Cortex of kidney (tissue), 1 donor: ENCODE measurements at places on chromosomes 12 and 14.

DNA sequence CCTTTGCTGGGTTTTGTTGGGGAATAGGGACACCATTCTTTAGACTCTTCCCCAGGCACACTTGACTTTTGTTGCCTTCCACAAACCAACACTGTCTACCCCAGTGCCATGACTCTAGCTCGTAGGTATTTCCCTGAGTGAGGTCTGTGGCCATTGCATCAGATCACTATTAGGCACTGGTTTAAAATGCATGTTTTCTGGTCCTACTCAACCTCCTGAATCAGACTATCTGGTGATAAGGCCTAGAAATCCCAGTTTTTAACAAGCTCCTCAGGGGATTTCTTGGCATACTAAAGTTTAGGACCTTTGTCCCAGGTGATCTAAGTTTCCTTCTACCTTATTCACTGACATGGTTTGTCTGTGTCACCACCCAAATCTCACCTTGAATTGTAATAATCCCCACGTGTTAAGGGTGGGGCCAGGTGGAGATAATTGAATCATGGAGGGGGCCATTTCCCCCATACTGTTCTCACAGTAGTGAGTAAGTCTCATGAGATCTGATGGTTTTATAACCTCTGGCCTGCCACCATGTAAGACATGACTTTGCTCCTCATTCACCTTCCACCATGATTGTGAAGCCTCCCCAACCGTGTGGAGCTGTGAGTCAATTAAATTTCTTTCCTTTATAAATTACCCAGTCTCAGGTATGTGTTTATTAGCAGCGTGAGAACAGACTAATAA is 87.8 kb upstream of the PSMC1 start:
- no peak for DNase-seq

GRCh38 chr12:94225947-94226630 is 77.7 kb downstream of the PLXNC1 start:
- no peak for DNase-seq

DNA sequence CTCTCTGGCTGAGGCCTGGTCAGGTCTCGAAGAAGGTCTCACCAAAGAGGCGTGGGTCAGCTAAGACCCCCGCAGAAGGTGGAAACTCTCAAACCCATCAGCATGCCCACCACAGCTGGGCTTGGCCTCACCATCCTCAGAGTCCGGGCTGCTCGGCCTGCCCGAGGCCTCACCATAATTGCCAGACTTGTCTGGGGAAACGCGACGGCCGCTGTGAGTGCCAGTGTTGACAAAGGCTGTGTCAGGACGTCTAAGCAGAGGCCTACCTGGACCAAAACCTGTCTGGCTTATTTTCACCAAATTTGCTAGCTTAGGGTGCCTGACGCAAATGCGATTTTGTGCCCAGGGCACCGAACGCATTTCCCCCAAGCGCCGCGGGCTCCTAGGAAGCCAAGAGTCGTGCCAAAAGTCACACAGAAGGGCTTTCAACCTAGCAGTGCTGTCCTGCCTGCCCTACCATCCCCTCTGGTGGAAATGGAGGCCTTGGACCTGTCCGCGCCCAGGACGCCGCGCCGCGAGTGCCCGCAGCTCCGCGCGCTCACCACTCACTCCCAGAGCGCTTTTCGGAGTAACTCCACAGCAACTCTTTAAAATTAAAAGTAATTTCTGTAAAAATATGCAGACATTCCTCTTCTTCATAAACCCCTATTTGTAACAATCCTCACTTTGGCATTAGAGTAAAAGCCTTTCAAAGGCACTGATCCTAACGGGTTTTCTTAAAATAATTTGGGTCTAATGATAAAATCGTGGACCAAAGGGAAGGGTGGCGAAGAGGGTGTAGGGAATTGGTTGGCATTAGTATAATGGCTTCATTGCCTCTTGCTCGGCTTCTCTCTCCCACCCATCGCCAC is 1.2 kb upstream of the ALX1 start:
- DNase-seq = no peak

DNA sequence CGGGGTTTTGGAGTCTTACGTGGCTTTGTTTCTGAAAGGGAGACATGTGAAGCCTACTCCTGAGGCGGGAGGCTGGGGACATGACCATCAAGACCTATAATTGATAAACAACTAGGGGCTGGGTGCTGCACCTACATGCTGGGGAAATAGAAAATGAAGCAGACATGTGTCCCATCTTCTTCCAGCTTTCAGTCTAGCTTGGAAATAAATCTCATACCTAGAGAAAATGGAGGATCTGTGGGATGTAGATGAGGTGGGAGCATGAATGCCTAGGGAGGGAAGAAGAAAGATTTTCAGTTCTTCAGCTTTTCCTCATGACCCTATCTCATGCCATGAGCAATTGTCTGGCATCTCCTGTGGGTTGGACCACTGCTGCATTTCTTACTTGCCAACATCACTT is 22.1 kb downstream of the EMP1 start:
- no peak for DNase-seq

- no peak for DNase-seq
Observed at GRCh38 chr12:57166971-57167371, 19.6 kb upstream of the LRP1-AS start.

GRCh38 chr12:53187145-53187899 is 6.6 kb upstream of the CSAD start:
- no peak for DNase-seq

DNA sequence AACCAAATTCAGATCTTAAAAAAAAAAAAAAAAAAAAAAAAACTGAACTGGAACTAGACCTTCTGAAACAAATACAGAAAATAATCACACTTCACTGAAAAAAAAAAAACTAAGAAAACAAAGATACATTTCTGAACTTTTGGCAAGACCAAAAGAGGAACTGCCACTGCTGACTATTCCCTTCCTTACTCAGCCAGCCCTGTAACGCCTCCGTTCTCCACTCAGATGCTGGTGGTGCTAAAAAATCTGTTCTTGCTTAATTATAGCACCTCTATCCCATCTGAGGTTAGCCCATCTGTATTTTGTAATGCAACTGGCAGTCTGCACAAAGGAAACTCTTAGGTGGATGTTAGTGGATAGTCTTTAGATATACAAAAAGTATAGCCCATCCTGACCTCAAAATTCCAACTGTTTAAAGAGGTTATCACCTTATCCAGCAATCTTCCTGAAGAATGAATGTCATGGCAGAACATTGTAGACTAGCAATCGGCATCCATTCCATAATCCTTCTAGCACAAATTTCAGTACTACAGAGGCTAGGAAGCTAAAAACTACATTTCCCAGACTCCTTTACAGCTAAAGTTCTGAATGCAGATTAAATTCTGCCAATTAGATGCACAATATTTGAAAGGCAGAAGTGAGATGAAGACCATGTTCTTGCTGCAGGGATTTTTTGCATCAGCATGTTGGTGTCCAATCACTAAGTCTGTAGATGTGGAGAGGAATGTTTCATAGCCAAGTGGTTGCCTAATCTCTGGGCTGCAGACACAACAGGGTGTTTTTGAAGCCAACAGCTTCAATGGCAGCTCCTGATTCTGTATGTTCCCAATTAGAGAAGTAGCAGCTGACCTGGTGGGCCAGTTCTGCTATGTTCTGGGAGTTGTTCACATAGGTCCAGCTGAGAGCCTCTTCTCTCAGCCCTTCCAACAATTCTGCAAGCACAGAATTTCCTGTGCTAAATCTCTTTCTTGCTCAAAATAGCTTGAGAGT is 5.7 kb downstream of the MAP3K9 start:
- DNase-seq = no peak

- DNase-seq = no peak
Observed at GRCh38 chr12:1801303-1801975, 18.9 kb upstream of the LRTM2 start.

DNA sequence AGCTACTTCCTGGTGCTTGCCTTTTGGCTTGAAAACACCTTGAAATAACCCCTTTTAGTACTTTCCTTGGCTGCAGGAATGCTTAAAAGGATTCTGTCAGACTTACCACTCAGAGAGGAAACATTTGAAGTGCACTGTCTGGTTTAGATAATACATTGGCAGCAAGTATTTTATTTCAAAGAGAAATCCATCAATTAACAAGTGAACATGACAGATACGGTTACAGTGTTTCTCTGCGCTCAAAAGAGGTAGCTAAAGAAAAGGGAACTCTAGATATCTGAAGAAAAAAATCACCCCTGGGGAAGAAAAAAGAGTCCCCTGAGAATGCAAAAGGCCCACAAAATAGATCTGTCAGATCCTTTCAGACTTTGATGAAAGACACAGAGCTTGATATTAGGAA is 421.9 kb downstream of the LRFN5 start:
- no peak for DNase-seq

- DNase-seq = no peak
Observed at GRCh38 chr12:120199595-120200306, 1.2 kb downstream of the RPLP0 start.

DNA sequence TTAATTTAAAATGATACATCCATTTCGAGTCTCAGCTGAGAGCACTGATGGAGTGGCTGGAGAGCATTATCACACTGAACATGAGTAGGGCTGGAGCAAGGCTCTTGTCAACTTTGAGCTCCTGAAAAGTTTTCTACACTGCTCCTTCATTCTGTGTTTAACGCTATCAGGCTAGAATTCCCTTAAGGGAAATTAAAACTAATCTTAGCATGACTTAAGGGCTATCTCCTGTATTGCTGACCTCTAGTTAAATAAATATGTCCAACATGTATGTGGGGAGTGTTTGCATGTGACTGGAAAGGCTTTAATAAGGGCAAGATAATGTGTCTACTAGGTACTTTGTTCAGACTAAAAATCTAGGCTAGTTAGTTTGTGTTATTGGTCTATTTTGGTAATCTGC is 116.7 kb upstream of the CAND1 start:
- no peak for DNase-seq

DNA sequence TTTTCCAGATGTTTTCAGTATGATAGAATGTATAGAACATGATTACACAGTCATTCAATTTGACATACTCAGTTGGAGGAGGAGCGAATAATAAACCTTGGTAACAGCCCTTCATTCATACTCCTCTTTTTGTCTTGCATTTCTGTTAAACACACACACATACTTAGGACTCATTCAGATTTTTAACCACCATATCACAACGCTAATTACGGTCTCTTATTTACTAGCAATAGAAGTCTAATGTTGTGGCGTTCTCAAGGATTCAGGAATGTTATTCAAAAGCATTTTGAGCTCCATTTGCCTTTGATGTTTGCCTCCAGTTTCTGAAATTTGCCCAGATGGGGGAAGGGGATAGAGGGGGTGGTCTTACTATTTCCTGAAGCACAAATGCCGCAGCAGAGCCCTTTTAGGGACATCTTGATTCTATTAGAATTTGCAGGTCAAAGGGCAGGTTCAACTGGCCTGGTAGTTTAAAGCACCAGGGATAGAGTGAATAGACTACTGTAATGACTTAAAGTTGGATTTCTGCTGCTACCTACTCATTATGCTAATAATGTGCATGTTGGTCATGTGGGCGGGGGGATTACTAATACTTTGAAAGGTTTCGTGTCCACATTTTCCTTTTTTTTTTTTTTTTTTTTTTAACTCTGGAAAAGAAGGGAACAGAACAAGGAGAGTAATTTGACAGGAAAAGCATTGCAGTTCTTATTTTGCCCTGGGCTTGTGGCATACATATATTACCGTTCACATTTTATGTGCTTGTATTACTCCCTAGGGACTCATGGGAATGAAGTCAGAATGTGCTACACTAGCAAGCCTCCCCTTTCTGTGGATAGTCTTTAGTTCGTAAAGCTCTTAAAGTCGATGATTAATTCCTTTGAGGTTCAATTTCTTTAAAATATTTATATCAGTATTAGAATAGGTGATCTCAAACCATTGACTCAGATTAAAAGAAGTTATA is 226.8 kb downstream of the FBXL14 start:
- no peak for DNase-seq

- no peak for DNase-seq
Observed at GRCh38 chr14:80669426-80669825, 272.1 kb downstream of the CEP128 start.

DNA sequence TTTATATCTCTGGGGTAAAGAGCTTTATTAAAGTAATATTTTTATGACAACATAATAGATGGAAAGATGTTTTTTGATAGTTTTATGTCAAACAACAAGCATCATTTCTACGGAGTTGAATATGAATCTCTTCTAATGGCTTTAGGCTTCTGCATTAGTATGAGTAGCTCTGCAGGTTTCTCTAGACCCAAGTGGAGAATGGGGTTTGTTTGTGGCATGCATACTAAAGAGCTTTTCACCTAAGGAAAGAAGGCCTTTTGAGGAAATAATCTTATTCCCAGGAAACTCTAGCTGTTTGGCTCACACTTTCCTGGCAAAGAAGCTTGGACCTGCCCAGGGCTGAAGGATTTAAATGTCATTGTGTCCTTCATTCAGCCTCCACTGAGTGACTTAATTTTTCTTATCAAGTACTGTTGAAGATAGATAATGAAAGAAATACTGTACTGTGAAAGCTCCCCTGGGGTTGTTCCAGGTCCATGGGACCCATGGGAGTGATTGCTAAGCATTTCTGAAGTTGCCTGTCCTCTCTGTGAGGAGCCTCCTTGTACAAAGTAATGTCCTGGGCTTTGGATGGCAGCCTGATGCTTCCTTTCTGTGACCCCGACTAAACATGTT is 469.3 kb downstream of the LRIG3 start:
- no peak for DNase-seq

GRCh38 chr12:131375261-131375971 is 335.5 kb upstream of the SFSWAP start:
- DNase-seq = no peak

- no peak for DNase-seq
Observed at GRCh38 chr14:71418532-71419245, 511.4 kb downstream of the PCNX1 start.

DNA sequence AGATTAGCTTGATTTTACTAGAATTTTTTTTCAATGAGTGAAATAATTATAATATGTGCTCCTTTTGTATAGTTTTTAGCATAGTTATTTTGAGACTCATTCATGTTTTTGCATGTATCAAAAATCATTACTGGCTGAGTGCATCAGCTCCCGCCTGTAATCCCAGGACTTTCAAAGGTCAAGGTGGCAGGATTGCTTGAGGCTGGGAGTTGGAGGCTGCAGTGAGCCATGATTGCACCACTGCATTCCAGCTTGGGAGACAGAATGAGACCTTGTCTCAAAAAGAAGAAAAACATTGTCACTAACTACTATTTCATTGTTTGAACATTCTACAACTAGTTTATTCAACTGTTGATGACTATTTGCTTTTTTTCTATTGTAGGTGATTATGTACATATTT is 802.7 kb downstream of the SLC16A7 start:
- no peak for DNase-seq

DNA sequence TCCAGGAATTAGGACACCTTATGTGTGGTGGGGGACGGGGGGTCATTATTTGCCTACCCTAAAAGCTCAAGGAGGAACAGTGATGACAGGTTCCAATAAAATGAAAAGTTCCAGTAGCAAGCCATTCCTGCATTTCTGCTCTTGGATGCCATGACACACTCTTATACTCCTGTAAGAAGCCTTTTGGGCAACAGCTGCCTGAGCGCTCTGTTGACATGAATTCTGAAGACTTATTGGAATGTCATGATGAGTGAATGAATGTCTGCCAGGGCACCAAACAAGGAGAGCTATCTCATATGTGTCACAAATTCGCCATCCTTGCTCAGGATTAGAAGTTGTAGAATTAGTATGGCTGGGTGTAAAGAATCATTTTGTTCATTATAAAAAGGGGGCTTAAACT is 36.3 kb downstream of the PTGER2 start:
- no peak for DNase-seq
